ENCODE measurements at places on chromosomes 1 and 21.

DNA sequence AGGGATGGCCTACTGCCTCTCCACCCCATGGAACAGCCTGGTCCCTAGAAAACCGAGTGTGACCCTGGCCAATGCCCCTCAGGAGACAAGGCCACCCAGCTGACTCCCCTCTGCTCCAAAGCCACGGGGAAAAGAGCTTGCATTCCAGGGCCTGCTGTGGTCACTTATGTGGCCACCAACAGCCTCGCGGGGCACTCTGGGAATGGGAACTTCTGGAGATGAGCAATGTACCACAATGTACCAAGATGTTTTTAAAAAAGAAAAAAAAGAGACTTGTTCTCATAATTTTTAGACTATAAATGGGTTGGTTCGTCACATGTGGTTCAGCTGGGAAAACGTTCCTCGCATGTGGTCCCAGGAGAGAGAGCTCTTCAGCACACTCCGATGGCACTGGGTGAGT is 62.8 kb downstream of the SLC66A1 start:
- DNase-seq: no peak

DNA sequence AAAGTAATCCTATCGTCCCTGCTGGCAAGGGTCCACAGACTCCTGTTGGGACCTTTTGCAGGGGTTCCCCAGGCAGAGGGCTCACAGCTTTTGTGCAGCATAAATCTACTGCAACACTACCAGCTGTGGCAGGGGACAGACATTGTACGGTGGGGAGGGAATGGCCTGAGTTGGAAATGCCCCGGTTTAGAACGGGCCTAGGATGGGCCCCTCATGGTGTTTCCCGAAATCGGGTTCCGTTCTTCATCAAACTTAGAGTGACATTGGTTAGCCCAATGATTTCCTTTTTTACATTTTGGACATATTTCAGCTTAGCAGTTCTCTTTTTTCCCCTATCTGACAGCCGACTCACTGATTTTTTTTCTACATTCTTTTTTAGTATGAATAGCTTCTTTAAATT is 26.5 kb upstream of the SAMD11 start:
- no peak for DNase-seq

DNA sequence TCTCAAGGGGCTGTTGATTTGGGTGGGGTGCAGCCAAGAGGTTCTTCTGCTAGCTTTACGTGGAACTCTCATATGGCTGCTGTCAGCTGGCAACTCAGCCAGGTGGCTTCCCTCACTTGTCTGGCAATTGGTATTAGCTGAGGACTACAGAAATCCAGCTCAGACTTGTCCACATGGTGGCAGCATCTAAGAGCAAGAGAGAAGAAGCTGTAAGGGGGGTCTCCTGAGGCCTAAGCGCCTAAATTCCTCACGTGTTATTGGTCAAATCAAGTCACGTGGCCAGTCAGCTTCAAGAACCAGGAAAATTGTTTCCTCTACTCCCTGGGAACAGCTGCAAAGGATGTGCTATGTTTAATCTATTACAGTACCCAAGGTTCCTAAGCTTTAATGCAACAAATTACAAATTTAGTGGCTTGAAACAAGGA is 4.2 kb upstream of the DYRK3 start:
- DNase-seq: peak; percentile 93

DNA sequence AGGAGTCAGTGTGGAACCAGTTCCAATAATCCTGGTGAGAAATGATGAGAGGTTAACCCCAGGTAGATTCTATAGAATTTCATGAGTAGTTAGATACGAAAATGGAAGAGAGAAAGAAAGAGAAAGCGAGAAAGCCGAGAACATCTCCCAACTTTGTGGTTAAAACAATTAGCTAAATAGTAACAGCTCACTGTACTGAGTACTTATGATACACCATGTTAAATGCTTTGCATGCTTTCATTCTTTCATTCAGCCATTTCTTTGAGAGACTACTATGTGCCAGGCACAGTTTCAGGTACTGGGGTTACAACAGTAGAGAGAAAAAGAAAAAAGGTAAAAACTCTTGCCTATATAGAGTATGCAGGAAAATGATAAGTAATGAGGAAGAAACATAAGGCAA is 109.7 kb upstream of the SYT6 start:
- no peak for DNase-seq

DNA sequence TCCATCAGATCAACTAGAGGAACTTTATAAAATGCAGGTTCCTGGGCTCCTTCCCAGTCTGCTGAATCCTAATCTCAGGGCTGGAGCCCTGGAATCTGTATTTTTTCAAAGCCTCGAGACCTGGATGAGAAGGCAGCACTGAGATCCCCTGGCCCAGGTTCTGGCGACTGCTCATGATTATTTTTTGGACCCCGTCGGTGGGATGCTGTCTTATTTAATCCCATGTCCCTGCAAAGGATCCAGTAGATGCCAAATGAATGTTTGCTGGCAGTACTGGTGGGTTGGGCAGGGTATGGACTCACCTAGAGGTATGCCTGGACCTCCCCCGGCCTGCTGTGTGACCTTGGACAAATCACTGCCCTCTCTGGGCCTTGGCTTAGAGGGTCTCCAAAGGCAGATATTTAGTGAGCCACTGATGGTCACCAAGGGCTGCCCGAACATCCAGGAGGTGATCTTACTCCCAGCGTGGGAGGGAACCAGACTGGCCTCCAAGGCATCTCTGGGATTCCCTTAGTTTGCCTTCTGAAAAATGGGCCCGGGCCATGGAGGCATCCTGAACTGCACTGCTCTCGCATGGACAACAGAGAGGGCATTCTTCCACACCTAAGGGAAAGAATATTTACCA is 91.6 kb upstream of the RUNX3 start:
- no peak for DNase-seq

DNA sequence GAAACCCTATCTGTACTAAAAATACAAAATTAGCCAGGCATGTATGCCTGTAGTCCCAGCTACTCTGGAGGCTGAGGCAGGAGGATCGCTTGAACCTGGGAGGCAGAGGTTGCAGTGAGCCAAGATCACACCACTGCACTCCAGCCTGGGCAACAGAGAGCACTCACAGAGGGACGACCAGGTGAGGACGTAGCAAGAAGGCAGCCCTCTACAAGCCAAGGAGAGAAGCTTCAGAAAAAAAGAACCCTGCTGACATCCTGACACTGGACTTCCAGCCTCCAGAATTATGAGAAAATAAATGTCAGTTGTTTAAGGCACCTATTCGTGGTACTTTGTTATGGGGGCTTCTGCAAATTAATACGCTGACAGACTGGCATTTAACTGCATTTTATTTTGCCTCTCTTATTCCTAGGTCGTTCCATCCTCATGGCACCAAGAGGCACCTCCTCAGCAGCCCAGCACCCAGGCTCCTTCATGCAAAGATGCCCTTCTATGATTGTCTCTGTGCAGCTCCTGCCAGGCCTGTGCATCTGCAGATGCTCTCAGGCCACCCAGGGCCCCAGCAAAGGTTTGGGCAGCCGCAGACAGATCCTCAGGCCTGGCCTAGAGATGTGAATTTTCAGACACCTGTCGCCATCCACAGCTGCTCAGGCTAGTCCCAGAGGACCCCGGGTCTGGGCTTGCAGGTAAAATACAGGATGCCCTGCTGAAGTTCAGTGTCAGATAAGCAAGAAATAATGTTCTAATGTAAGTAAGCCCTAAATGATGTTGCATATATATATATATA is 86.0 kb upstream of the COX20 start:
- no peak for DNase-seq

DNA sequence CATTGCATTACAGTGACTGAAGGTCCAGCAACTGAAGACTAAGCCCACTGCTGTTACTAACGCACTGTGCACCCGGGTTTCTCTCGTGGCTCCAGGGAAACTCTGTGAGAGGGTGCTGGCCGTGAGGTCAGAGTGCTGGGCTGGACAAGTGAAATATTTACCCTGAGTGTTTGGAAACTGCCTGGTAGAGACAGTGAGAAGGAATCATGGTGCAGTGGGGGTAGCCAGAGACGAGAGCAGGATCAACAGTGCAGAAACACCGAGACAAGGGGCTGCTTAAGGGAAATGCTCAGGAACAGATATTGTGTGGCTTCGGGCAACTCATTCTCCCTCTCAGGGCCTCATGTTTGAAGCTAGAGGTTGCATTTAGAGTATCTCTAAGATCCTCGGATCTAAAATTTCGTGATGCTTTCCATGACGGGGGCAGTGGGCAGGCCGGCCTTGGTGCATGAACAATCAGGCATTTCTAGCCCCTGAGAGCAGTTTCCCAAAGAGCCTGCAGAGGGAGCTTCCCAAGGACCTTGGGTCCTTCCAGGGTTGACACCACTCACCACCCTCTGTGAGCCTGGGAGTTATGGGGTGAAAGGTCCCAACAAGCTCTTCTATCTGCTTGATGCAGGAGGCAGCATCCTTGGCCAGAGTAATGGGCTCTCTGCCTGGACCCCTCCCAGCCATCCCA is 9.7 kb downstream of the CD2 start:
- no peak for DNase-seq

DNA sequence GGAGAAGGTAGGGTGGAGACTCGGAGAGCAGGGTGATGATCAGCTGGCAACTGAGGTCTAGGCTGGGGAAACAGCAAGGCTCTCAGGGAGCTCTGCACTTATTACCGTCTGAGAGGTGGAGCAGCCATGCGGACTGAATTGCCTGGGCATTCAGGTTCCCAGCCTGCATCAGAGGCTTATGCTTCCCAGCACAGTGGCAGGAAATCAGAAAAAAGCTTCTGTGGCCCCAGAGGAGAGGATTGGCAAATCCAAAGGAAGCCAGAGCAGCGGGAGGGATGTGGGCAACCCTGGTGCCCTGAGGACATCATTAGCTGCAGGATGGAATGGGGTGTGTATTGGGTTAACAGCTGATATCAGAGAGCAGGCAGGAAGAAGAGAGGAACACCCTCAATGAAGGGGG is 374.1 kb upstream of the POU3F1 start:
- no peak for DNase-seq

- no peak for DNase-seq
These were observed 37.5 kb downstream of the C1orf141 start for GRCh38 chr1:67097305-67097704.

DNA sequence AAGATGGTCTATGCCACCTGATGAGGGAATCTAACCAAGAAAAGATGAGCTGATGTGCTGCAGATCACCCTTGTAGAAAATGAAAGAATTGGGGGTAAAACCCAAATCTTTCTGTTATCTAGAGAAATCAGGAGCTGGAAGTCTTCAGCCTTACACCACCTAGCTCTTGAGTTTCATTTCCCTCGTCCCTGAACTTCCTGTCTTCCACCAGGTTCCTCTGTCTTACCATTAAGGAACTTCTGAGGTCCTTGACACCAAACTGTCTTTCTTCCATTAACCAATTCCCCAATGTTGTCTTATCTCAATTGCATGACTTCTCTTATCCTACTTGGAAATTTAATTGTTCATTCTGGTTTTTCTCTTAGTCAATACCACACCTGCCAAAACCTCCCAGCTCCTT is 31.5 kb downstream of the LPAR3 start:
- no peak for DNase-seq

DNA sequence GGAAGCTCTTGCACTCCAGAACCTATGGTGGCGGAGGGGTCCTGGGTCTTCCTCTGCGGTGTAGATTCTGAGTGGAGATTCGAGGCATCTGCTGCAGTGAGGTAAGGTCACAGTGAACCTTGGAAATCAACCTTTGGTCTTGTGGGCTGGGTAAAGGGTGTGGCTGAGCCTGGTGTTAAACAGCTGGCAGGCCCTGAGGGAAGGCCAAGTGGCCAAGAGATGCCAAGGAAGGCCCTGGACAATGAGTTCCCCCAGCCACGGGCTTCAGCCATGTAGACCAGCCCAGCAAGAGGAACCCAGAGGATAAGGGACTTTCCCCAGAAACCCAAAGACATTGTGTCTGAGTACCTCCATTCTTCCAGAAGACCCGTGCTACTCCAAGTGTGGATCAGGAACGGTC is 137.2 kb upstream of the ETS2 start:
- DNase-seq: no peak

DNA sequence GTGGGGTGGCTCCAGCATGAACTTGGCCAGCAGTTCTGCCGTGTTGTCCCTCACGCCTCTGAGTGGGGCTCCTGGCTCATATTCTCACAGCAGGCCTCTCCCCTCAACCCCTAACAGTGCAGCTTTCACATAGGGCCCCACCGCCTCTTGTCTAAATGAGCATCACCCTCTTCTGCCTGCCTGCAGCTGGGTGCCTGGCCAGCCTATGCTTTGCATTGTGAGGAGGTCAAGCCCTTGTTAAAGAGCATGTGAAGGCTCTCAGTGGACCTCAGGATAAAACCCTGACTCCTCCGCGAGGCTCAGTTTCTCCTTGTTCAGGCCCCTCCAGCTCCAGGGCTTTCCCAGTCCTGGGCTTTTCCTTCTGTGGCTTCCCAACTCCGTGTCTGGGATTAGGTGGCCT is 34.8 kb downstream of the CRYAA start:
- no peak for DNase-seq

- DNase-seq: no peak
These were observed 40.2 kb downstream of the SUSD4 start for GRCh38 chr1:223323491-223324484.

GRCh38 chr1:207333009-207333600 is 11.6 kb downstream of the CD55 start:
- DNase-seq: no peak

DNA sequence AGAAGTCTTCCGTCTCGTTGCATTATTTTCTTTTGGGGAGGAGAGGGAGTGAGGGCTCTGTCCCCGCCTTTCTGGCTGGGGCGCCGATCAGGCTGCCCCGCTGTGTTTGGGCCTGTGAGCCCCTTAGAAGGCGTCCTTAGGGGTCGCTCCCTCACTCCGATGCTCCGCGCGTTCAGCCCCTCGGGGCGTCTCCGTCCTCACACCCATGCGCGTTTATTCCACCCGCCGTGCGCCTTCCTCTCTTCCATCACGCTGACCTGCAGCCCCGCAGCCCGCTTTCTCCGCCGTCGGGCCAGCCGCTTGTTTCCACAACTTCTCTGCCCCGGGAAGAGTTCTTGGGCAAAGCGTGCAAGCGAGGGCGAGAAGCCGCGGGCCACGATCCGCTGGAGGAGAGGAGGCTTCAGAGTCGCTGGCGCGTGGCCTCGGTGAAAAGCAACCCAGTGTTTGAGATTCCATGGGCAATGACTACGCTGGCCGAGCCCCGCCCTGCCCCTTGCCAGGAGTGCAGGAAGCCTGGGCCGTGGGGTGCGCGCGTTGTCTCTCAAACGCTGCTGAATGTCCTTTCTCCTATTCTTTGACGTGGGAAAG is 27.7 kb downstream of the TRIM11 start:
- no peak for DNase-seq

GRCh38 chr1:214455479-214455878 is 95.9 kb downstream of the PTPN14 start:
- no peak for DNase-seq

DNA sequence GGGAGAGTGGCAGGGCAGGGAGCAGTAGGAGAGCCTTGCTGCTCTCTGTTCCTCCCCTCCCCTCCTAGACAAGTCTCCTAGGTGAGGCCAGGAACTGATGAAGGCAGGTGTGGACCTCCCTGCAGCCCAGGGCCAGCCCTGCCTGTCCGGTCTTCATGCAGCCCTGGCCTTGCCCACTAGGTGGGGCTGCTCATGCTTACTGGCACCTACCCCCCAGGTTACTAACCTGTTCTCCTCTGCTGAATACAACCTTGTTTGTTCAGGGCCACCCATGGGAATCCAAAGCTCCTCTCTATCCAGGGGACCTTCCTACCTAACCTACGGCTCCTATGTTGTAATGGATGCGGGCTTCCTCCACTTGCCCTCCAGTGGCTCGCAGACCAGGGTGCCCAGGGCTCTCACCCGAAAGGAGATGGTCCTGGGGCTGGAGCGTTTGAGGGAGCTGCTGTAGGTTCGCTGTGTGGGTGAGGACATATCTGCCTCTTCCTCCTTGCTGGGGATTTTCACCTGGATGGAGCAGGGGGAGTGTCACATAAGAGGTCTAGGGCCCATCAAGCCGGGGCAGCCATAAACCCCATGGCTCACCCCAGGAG is 7.9 kb upstream of the TNNT2 start:
- peak; percentile 19 for DNase-seq

All from IMR-90 (cell line).